ENCODE measurements at places on chromosomes 12 and 14. TPM values are rescaled to one million over a fixed set of nuclear protein-coding genes. Genes with fewer than 3 reads are reported as not detected.
A peak's percentile ranks its signal among the peaks of the same experiment; 100 is the strongest.

The TAS2R46 gene
- 0.29 TPM for total RNA-seq

The AICDA gene
- total RNA-seq: not detected

DNA sequence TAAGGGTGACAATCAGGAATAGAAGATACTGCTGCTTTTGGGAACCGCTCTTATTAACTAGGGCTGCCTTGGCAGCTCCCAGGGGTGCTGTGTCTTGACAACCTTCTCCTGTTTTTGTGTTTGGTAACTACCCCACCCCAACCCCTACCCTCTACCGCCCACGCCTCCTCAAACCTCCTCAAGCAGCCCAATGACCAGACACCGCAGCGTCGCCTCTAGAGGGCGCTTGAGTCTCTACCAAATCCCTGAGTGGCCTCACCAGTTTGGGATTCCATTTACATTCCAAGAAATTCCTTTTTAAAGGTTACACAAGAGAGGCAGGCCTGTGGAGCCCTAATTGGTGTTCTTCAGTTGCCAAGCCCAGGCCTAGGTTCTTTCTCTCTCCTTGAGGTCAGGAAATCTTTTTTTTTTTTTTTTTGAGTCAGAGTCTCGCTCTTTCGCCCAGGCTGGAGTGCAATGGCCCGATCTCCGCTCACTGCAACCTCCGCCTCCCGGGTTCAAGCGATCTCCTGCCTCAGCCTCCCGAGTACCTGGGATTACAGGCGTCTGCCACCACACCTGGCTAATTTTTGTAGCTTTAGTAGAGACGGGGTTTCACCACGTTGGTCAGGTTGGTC lies 72.4 kb upstream of the USP44 start:
- no peak overlapping the region for H3K4me3 ChIP-seq
- H3K27ac ChIP-seq: no peak overlapping the region
- no peaks in the 10 kb centered on the region for H3K36me3 ChIP-seq
- DNase-seq: peak; percentile 75
- no peaks in the 10 kb centered on the region for H3K27me3 ChIP-seq
- peaks cover 27% of the 10 kb centered on the region for H3K4me1 ChIP-seq

GRCh38 chr14:20631880-20632389 lies 9.6 kb downstream of the OR6S1 start:
- H3K27me3 ChIP-seq: peaks cover 20% of the 10 kb centered on the region
- H3K27ac ChIP-seq: no peak overlapping the region
- H3K4me3 ChIP-seq: peak overlapping the region; percentile 86

DNA sequence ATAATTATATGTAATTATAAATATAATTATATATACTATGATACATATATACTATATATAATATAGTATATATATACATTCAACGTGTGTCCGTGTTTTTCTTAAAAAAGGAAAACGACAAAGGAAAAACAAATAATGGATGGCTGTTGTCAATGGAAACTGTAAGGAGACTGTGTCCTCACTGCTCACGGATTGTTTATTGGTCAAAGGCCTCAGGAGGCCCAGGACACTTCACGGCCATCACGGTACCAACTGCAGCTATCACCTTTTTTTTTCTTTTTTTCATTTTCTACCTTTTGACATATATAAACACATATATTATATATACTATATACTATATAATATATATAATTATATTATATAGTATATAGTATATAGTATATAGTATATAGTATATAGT lies 113.4 kb downstream of the SPTSSA start:
- H3K4me3 ChIP-seq: no peak overlapping the region
- no peak for DNase-seq
- H3K36me3 ChIP-seq: no peaks in the 10 kb centered on the region
- H3K27ac ChIP-seq: no peak overlapping the region
- no peaks in the 10 kb centered on the region for H3K27me3 ChIP-seq

- no peak overlapping the region for H3K27ac ChIP-seq
- no peaks in the 10 kb centered on the region for H3K27me3 ChIP-seq
- H3K4me3 ChIP-seq: no peak overlapping the region
- H3K4me1 ChIP-seq: peaks cover 40% of the 10 kb centered on the region
- no peak for DNase-seq
- H3K36me3 ChIP-seq: no peaks in the 10 kb centered on the region
Observed at GRCh38 chr14:29274890-29275596, 508.5 kb downstream of the FOXG1 start.

Measured in HFFc6 (cell line).